ENCODE measurements at places on chromosomes 6 and 20. TPM values are rescaled to one million over a fixed set of nuclear protein-coding genes. Genes with fewer than 3 reads are reported as not detected.

- no peak for DNase-seq
Observed at GRCh38 chr20:2690213-2690612, 2.4 kb upstream of the EBF4 start.

GRCh38 chr20:49890471-49891361, 24.6 kb downstream of the SPATA2 start:
- DNase-seq, result no peak

The MOXD1 gene
- polyA plus RNA-seq, result 1.3 TPM

The FABP7 gene
- not detected for polyA plus RNA-seq

- no peak for DNase-seq
Observed at GRCh38 chr6:89574910-89575561, 63.5 kb downstream of the LYRM2 start.

The HACE1 gene
- 7.5 TPM for polyA plus RNA-seq

DNA sequence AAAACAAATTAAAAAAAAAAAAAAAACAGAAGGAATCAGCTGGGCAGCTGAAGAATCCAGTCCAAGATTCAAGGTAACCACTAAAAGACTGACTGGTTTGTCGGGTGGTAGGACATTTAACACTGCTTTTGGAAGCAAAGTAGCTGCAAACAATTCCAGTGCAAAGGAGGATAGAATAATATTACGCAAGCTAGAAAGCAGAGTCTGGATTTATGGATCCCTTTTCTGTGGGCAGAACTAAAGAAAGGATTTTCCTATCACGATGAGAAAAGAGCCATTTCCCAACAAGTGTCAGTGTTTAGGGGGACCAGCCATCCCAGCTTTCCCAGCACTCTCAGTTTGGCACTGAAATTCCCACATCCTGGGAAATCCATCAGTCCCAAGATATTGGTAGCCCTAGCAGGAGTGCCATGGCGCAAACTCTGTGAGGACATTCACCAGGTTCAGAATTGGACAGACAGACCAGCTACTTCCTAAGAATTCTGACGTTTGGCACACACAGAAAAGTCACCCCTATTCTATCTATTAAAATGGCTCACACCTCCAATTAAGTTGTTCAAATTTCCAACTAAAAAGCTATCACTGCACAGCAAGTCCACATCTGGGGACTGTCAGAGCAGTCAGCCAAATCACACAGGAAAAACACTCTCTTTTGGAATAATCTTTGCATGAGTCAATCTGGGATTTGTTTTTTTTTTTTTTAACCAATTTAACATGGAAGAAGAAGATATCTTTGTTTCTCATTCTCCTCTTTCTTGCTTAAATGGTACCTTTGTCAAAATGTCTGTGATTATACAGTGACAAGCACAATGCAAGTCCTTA, 356.8 kb upstream of the ARID1B start:
- DNase-seq, result no peak
